ENCODE measurements at places on chromosomes 7 and 10.

- no peak for DNase-seq
Observed at GRCh38 chr10:24417053-24417452, 208.1 kb downstream of the KIAA1217 start.

DNA sequence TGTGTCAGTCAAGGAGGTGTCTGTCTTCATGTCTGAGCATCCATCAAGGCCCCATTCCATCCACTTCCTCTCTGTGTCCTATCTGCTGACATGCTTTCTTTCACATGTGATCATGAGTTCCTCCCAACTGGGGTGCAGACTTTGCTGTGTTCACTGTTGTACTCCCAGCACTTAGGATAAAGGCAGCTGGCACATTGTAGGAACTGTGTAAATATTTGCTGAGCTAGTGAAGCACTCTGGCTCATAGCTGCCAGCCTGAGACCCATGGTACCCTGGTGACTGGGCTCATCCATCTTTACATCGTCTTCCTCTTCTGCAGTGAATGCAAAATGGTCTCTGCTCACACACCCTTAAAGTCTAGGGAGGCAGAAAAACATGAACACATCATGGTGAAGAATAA lies 242.2 kb upstream of the IGFBP3 start:
- no peak for DNase-seq

DNA sequence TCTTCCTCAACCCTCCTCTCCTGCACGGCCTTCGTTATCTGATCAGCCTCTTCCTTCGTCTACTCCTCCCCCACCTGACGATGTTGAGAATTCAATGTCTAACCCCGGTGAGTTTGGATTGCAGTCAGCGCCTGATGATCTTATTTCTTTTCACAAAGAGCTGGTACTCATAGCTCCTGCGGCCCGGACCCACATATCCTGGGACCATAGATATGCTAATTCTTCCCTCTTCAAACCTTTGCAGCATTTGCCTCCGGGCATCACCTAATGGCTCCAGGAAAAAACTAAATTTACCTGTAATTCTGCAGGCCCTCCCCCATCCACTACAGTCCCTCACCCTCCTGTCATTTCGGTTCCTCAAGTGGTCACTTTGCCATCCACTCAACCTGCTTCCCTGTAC lies 12.4 kb upstream of the DDC start:
- DNase-seq: no peak

- no peak for DNase-seq
Observed at GRCh38 chr10:128686630-128687278, 560.5 kb upstream of the MKI67 start.

DNA sequence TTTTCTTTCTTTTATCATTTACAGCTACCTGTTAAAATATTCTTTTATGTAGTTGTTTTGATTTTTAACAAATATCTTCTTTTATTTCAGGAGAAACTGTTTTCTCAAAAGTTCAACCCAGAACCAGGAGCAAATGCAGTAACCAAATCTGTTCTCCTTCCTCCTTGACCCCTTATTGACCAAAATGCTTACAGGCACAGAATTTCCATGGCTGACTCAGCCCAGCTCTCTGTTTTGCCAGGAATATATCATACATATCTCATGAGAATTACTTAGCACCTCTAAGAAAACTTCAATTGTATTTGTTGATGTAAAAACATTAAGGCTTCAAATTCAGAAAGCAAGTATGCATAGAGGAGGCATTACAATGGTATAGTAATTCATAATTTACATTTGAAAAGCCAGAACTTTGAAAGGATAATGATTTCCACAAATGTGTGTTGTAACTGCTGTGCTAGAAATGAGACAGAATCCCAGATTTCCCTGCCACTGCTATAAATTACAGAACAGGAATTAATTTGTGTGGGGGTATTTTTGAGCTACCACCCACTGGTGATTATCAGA lies 2.2 kb downstream of the GSAP start:
- no peak for DNase-seq

DNA sequence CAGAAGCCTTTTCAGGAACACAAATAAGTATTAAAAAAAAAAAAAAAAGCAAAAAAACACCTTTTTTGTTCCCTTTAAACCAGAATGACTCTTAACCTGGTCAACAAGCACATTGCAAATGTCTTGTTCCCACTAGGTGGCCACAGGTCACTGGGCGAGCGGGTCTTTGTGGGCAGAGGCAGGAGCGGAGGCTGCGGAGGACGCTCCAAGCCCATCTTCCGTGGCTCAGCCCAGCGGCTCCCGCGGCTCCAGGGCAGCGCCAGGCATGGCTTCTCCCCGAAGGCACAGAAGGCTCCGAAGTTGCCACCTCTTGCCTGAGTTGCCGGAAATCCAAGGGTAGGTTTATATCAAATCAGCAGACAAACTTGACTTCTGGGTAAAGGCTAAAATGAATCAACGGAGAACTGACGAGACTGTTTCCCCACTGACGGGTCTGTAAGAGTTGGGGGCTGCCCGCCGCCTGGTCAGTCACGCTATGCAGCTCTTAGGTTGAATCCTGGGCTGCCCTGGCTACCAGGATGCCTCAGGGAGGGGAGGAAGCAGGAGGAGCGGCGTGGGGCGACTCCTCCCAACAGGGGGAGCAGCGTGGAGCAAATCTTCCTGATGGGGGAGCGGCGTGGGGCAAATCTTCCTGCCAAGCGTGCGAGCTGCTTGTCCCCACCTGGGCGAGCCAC lies 144.5 kb downstream of the PTPRN2 start:
- no peak for DNase-seq

GRCh38 chr7:139817249-139817648 lies 11.8 kb upstream of the TBXAS1 start:
- no peak for DNase-seq

DNA sequence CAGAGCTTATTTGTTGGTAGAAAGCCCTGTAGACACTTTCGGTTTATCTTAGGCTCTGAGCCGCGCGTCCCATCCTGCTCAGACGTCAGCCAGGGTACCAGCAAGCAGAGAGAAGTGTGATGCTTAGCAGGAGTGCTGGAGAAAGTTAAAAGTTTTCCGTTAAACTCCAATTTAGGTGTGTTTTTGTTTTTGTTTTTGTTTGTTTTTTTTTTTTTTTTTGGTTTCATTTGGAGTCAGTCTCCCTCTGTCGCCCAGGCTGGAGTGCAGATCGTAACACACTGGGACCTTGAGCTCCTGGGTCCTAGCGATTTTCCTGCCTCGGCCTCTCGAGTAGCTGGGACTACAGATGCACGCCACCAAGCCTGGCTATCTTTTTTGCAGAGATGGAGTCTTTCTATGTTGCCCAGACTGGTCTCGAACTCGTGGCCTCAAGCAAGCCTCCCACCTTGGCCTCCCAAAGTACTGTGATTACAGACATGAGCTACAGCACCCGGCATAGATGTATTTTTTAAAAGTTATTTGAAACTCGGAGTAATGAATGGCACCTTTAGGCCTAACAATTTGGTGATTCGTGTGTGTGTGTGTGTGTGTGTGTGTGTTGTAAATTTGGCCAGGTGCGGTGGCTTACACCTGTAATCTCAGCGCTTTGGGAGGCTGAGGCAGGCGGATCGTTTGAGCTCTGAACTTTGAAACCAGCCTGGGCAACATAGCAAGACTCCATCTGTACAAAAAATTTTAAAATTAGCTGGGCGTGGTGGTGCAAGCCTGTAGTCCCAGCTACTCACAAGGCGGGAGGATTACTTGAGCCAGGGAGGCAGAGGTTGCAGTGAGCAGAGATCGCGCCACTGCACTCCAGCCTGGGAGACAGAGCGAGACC lies 1.3 kb upstream of the HIP1 start:
- no peak for DNase-seq

DNA sequence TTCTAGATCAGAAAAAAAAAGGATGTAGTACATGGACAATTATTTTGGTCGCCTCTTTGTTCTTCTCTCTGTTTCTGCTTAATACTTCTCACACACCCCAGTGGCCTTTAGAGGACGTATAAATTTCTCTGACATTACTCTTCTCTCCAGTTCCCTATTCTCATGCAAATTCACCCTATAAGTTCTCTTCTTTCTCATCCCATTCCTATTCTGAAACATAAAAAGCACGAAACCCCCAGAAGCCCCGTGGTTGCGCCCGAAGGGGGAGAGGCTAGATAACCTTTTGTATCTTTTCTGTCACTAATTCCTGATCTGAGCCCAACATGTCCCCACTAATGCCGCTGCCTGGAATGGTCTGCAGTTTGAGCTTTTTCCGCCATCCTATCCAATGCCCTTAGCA lies 136.9 kb downstream of the SKIDA1 start:
- DNase-seq: no peak

GRCh38 chr7:125467996-125468854 lies 538.6 kb upstream of the POT1 start:
- no peak for DNase-seq

DNA sequence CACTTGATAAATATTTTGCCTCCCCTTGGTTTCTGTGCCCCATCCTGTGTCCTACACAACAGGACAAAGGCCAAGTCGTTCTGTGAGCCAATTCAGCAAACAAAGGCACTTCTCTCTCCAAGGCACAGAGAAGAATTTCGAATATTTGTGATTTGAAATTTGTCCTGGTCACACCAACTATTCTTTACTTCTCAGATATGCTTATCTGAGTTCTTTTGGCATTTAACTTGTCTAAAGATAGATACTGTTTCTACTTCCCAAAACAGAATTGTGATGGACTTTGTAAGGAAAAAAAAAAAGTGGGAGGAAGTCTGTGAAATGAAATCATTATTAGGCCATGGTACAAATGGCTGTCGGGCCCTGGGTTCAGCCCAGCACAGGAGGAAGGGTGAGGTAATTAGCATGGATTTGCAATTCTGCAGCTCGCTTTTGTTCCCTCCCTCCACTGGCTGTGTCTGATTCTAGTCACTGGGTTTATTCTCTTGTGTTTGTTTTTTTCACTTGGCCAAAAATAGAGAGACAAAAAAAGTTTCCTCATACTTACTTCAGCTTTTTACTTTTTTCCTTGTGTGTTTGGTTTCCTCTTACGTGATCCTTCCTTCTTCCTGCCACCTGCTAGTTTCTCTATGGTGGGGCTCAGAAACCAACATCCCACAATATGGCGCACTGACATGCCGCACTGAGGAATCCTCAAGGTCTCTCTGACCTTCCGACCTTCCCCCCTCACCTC lies 108.2 kb upstream of the MKLN1 start:
- no peak for DNase-seq

DNA sequence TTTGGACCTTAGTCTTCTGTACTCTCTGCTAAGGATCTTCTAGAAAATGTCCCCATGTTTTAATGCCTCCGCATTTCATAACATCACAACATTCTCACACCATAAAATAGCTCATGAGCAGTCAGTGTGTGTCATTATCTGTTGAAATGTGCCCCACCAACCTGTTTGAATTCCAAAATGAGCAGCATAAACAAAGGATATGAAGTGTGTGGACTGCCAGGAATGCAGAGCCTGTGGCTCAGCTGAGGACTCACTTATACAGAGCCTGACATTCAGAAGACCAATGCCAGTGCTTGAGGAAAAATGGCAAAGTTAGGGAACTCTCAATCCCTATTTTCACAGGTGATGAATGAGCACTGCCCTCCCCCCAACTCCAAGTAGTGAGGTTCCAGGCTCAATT lies 621.4 kb downstream of the POM121L12 start:
- no peak for DNase-seq

DNA sequence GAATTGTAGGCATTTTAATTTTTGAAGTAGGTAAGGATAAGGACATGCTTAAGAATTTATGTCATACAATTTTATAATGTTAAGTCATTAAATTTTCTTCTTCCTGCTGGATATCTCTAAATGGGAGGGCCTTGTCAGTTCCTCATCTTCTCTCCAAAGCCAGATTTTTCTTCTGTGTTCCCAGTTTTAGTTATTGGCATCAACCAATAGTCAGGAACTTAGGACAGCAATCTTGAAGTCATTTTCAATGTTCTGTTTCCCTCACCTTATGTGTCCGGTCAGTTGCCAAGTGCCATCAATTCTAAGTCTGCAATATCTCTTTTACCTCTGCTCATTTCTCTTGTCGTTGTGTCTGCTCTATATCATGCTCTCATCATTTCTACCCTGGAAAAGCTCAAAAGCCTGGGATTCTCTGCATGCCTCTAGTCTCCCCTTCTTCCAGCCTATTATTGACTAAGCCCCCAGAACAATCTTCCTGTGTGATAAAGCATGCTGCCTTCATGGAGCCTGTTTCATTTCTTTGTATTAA lies 145.2 kb downstream of the PPP1R9A start:
- DNase-seq: no peak

DNA sequence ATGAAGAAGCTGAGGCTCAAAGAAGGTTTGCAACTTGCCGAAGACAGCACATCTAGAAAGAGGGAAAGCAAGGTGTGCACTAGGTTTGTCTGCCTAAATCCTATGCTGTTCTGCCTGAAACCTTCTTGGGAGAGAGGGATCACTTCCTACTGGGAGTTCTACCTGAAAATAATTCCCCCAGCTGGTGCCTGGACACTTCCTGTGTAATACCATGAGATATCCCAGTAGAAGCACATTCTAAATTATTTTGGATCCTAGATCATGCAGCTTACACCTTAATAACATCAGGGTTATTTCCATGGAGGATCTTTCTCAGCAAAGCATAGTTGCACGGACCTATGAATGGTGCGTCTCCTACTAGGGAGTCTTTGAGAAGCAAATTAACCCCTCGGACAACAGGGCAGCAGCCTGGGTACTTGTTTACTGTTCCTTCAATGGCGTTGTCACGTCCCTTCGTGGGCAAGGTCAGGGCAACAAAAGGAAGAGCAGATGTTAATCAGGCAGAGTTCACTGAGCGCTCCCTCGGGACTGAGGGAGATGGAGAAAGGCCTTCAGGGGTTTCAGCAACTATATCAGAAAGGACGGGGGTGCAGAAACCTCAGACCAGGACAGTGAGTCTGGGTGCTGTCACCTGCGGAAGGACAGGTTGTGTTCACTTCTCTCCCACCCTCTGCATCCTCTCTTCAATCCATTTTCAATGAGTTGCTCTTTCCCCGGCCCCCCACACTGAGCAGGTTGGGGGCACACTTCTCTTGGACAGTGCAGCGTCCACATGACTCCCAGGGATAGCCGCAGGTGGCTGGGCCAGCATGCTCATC lies 44.0 kb downstream of the OAT start:
- DNase-seq: no peak

DNA sequence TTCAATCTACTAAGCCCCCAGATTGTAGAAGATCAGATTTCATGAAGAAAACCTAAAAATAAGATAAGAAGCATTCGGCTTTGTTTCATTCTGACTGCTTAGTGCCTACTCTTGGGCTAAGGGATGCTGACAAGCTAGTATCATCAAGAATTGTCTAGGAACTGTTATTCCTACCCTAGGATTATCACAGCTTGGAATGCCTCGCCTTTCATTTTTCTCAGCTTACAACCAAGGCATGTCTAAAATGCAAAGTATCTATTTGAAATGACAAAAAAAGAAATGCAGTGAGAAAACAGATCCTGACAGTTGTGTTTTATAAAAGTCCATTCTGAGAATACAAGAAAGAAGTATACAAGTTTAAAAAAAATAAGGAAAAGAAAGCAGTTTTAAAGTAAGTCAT lies 441.0 kb downstream of the KCNMA1 start:
- DNase-seq: no peak

Measured in T-helper 22 cell (primary cell).